Activated T-helper 9 cell treated with anti-CD3 and anti-CD28 coated beads, Interleukin-2, amount 50 U/mL, for 16 hours (primary cell): ENCODE measurements at places on chromosomes 12 and 14.

- no peak for DNase-seq
Measured at GRCh38 chr12:23415180-23415579, 534.3 kb downstream of the SOX5 start.

- no peak for DNase-seq
Measured at GRCh38 chr12:14840616-14841015, 2.7 kb downstream of the ART4 start.

GRCh38 chr12:49133014-49133413 is 1.8 kb upstream of the TUBA1B start:
- DNase-seq: no peak

DNA sequence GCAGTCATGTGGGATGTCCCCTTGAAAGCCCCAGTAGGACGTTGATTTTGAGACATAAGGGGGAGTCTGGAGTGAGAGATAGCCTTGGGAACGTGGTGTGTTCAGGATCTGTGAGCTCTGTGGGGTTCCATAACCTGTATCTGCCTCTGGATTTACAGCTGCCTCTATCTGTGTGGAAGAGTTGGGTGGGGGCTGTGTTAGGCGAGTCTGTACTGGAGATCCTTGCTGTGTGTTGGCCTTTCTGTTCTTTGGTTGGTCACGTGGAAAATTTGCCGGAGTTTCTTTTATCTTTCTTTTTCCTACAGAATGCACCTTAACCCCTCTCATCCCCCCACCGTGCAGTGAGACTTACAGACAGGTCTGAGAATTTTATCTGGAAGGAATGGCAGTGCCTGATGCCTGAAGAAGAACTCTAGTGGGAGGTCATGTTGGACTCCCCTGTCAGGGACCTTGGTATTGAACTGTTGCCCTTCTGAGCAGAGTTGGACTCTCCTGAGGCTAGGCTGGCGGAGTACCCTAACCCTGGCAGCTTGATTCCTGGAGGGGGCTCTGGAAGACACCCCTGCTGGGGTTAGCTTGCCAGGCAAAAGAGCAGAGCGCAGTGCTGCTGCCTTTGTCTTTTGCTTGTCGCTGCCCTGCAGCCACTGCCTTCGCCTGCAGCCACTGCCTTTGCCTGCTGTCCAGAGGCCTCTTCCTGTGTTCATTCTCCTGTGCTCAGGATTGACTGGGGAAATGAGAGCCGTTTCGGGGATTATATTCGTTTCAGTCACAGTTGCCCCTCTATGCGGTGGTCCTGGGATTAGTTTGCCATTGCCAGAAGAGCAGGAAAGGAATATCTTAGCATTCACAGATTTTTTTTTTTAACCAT is 34.1 kb downstream of the ZNF664 start:
- DNase-seq: no peak

DNA sequence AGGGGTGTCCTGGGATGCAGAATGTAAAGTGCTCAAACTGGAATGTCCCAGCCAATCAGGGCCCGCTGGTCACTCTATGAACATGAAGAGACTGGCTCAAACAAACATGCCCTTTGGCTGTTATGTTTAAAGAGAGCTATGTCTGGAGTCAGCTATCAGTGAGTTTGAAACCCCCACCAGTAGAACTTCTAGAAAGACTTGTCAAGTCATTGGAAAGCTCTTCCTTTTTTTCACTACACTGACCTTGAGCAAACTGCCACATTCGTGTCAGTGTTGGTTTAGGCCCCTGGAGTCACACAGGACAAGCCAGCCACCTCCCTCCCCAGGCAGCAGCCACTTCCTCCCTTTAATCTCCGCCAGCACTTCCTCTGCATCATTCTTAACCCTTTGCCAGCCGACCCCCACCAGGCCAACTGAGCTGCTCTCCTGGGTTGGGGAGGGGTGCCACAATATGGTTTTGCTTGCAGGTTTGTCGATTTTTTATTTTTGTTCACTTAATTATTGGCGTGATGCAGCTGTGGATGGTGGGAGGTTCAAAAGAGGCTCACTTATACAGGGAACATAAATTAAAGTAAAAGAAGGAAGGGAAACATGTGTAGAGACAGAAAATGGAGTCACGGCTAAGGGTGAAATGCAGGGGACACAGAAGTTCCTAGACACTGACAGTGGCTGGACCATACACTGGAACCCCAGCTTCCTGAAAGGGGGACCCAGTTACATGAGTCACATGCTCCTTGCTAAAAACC is 25.3 kb downstream of the CMKLR1 start:
- DNase-seq: no peak

DNA sequence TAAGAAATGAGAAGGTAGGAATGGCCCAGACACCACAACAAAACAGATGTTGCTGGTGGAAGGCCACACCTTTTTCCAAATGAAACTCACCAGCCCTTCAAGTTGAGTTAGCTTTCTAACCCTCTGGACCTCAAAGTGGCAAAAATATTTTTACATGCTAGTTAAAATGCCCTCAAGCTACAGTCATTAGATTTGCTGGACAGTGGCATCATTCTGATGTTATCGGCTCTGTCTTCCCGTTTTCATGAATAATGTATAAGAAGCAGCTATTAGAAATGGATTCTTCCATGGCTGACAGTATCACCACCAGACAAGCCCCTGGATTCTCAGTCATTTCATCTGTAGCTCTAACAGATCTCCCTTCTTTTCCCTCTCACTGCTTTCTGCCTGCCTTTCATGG is 37.1 kb upstream of the PLXNC1 start:
- no peak for DNase-seq

DNA sequence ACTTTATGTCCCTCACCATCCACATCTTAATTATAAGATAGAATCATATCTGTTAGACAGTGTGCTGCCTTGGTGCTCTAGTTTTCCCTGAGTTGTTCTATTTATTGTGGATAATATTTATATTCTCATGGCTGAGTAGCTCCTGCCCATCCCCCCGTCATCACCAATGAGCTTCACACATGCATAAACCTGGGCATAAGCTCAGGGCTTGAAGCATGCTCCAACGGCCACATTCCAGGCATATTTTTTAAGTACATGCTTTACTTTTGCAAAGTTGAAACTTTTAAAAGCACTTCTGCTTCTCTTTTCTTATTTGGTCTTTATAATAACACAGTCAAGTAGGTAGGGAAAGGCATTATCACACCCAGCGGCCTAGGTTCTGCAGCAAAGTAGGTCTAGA is 3.4 kb upstream of the FBXO34 start:
- DNase-seq: no peak

DNA sequence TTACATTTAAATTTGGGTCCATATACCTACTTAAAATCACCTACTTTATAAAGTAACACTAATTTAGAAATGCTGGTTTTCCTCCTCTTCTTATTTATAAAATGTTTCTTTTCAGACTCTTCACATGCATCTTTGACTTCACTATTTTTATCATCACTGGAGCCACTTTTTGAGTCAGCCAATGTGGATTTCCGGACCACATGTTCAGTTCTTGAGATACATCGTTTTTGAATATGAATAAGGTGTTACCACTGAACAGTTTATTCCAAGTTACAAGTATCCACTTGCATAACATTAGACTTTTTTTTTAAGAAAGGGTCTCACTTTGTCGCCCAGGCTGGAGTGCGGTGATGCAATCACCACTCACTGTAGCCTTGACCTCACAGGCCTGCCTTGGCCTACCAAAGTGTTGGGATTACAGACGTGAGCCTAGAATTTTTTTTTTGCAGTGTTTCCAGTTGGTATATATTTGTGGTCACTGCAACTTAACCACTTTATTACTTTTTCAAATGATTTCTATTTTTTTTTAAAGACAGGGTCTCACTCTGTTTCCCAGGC is 5.7 kb downstream of the FNTB start:
- DNase-seq: no peak

GRCh38 chr12:110048242-110049027 is at the start of gene C12orf76:
C12orf76 (minus strand) TSS chr12:110048522; CDS start chr12:110048495, 27 bp downstream.
- DNase-seq: peak; percentile 81
